H54 (cell line): ENCODE measurements at places on chromosomes 1 and 21.

DNA sequence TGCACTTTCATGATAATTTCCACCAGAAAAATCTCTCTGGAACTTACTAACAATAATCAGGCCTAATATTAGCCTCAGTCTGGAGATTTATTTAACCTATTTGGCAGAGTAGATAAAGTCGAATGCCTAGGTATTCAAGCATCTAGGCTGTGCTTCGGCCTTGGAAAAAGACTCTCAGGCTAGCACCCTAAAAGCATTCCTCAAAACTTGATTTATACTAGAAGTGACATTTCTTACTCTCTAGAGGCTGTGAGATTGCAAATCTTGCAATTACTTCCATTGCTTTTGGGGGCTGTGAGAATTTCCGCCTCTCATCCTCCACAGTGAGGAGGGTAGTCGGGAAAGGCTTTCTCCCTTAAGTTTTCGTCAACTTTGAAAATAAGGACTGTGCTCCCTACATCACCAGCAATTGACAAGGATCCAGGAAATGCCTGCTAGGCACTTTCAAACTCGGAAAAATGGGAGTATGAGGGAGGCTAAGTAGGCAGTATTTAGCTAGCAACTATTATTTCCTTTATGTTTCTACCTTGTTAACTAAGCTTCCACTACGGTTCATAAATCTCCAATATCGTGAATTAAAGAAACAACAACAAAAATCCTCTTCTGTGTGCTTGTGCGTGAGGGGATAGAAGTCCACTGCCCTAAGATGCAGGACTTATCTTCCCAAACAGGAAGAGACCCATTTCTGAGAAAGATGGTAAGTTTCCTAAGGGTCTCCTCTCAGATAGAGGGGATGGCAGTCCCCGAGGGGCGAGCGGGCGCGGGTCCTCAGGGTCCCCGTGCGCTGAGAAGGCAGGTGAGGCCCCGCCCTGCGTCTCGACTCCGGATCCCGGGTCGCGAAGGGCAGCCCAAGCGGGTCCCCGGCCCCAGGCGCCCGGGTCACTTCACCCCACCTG, 1.1 kb upstream of the LMO4 start:
- DNase-seq, result no peak

DNA sequence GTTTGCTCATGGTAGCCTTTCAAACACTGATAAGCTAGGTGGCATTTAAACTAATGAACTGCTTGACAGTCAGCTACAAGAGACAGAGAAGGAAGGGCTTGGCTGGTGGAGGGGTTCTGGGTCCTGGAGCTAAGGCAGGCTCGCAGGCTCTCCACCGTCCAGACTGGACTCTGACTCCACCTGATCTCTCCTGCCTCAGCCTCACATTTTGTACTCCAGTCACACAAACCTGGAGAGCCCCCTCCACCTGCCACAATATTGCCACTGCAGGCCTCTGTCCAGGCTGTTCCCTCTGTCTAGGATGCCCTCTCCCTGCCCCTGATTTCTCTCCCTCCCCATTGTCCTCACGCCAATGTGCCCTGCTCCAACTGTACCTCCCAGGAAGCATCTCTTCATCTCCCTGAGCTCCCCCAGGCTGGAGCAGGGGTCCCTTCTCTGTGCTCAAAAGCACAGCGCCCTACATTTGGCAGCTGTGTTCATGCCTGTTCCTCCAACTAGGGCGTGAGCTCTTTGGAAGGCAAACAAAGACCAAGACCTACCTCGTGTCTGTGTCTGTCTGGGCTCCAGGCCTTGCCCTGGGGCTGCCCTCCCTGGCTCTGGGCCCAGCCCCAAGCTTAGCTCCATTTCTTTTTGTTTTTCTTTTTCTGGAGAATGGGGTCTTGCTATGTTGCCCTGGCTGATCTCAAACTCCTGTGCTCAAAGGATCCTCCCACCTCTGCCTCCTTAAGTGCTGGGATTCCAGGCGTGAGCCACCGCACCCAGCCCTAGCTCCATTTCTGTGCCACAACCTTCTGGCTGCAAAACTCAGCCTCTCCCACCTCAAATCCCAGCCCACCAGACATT, 2.9 kb downstream of the TIE1 start:
- no peak for DNase-seq

DNA sequence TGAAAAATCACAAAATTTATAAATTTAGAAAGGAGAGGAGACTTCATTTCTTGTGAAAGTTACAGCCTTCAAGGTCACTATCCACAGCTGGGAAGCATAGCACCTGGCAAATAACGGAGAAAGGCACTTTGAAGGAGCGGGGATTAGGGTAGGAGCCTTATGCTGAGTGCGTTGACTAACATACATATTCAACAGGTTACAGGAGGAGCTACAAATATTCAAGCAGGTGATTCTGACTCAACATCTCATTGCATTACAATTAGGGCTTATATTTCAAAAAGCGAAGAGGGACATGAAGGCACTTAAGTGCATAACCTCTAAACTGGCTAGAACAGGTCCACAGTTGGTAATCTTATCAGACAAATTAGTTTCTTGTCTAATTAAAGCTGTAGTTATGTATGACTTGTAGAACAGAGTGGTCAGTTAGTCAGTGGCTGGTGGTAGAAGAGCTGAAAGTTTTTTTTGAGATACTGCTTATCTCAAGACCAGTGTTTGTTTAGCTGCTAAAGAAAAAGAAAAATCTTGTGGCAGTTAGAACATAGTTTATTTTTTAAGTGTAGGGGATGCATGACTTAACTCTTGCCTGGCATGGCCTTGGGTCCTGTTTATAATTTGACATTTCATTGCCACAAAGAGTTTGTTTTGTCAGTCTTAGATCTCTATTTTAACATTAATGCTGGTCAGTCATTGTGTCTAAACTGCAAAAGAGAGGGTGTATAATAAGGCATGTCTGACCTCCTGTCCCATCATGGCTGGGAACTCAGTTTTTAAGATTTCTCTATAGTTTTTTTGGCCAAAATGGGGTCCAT, 311.5 kb downstream of the DUSP10 start:
- DNase-seq, result no peak

DNA sequence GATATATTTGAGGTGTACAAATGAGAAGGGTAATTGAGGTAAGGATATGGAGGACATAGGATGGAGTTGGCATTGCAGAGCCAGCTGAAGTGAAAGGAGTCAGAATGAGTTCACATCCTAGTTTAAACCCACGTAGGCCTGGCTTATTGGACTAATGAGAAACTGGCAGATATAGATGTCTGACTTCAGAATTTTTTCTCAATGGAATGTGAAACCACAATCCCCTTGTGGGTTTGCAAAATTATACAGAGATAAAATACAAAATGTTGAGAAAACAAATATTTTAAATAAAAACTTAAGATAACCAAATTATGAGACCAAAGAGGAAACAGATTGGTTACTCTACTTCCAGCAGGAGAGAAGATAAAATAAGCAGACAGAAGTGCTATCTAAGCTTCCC, 277.4 kb upstream of the LRRC7 start:
- DNase-seq, result no peak

DNA sequence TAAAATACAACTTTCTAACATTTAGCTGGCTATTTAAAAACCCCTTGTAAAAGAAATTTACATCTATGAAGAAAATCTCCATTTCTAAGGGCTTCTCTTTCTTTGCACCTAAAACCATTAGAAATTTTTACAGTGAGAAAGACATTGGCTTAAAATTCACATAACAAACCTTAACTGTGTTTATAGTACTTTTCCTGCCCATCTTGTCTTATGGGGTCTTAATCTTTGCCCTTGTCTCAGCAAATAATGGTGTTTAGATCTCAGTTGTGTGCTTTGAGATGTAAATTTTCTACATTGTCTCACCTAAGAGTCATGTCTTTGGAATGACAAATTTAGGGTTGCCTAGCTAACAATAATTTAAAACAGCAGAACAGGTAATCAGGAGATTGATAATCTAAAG, 71.5 kb downstream of the DDAH1 start:
- no peak for DNase-seq

DNA sequence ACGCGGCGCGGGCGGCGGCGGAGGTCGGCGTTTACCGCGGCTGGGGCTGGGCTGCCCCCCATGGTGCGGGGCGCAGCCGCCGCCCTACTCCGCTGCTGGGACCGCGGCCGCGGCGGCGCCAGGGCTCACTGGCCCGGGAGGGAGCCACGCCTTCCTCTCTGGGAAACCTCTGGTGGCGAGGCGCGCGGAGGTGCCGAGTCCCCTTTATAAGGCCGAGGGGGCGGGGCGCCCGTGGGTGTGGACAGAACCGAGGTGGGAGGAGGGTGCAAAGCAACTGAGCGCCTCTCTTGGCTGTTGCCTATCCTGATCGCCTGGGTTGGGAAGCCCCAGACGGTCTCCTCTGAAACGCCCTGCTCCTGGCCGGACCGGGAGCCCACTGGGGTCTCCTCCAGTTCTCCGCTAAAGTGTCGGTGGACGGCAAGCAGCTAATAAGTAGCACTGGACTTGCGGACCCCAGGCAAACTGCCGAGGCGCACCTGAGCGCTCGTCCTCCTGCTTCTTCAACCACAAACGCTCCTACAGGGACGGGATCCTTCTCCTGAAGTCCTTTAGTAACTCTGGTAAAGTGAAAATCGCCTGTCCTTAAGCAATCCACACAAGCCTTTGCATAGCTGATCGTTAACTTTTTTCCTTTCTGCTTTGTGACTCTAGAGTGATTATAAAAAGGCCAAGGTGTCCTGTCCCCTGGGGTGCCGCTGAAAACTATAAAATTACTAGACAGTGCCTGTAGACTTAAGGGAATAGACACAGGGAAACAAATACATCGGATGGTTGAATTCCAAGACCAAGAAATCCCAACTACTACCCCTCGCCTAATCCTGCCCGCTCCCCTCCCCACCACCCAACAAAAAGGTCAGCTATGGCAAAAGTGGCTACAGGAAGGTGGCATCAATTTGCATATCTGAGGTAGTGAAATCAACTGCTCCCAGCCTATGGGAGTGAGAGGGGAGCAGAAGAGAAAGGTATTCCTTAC, at the start of gene PTGER3:
PTGER3 (minus strand) TSS at position 182 of the 973 bp plus-strand sequence. CDS start 239 bp downstream, outside the sequence.
- DNase-seq, result no peak

- DNase-seq, result peak; percentile 80
These were observed 44.9 kb upstream of the CYP2J2 start for GRCh38 chr1:59971464-59971911.

GRCh38 chr1:172476218-172476811, 32.4 kb upstream of the PIGC start:
- DNase-seq, result no peak

GRCh38 chr21:35619184-35619583, 441.1 kb downstream of the SETD4 start:
- DNase-seq, result no peak

DNA sequence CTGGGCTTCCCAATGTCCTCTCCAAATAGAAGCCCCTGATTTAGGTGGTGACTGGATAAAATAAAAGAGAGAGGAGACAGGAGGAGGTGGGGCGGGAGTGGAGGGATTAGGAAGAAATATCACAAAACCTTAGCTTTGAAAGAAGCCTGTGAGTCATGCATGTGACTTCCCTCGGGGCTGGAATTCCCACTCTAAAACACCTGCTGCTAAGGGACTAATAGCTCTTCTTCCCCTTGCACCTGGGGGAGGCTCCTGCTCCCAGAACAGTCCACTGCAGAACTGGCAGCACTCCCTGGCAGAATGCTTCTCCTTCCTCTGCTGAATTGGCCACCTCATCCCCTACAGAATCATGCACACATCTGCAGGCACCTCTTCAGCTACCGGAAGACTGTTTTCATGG, 207.2 kb downstream of the ATG4C start:
- no peak for DNase-seq

DNA sequence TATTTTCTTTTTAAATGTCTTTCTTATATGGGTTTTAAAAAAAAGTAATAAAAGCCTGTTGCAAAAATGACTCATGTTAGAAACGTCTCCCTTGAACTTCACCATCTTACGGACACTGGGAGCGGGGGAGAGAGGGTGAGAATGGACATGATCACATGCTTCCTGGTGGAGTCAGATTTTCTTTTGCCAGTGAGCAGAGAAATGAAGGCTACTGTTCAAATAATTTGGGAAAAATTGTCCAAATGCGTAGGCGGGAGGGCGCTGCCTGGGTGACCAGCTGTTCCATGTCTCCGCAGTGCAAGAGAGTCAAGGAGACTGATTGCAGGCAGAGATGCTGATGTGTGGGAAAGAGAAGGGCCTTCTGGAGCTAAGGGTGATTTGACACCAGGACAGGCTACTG, 23.1 kb downstream of the EIF2D start:
- peak; percentile 71 for DNase-seq

DNA sequence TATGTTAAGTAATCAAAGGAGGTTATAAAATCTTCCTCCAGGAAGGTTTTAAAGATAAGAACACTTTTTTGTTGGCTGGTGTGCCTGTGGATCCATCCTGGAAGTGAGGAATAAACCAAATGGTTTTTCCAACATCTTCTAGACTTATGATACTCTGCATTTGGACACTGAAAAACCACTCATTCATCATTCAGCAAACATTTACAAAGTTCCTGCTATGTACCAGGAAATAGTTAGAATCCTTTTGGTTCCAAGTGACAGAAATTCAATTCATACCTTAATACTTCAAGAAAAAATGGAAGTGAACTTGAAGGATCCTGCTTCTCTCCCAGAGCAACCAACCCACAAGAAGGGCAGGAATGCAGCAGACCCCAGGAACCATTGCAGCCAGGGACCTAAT, 39.6 kb upstream of the PIGC start:
- DNase-seq, result no peak

- DNase-seq, result no peak
These were observed 25.9 kb upstream of the TARDBP start for GRCh38 chr1:10986525-10986890.

GRCh38 chr1:16720351-16721223, 19.7 kb upstream of the RNU1-4 start:
- DNase-seq, result no peak

DNA sequence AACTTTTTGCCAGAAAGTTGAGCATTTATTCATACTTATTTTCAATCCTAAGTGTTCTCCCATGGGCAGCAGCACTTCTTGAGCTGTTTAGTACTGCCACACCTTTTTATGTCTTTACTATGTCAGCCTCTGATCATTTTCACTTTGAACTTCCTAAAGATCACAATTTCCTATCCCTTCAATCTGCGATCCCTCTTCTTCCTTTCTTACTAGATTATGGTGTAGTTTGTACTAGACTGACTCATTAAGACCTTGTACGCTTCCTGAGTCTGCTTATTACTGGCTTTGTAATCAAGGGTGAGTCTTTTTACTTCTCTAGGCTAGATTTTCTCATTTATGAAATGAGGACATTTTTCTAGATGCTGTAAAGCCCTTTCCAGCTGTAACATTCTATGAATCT, 55.1 kb downstream of the LRIG2 start:
- DNase-seq, result no peak

DNA sequence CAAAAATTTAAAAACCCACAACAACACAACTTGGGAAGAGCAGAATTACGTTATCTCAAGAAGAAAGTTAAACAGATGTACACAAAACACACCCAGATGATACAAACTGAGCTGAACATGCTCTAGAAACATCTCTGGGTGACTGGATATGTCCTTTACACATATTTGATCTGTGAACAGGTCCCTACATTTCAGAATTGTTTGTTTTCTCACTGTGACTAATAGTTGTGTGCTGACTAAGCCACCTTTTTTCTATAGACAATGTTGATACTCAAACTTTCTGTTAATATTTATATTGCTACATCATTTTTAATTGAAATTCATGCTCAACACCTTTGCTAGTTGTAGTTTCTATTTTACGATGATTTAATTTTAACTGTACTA, 1.0 kb upstream of the F11R start:
- no peak for DNase-seq
